ENCODE measurements at places on chromosomes 16 and 17. TPM values are rescaled to one million over a fixed set of nuclear protein-coding genes. Genes with fewer than 3 reads are reported as not detected.

KRTAP9-4 gene
- total RNA-seq = not detected

EVPL gene
- 0.11 TPM for total RNA-seq

MAFG gene
- total RNA-seq = 12.9 TPM

CCL3 gene
- not detected for total RNA-seq

All from articular chondrocyte of knee joint (primary cell).